ENCODE measurements at places on chromosomes 1 and 21.

GRCh38 chr1:89842567-89843272 is 21.9 kb downstream of the LRRC8D start:
- DNase-seq = no peak

DNA sequence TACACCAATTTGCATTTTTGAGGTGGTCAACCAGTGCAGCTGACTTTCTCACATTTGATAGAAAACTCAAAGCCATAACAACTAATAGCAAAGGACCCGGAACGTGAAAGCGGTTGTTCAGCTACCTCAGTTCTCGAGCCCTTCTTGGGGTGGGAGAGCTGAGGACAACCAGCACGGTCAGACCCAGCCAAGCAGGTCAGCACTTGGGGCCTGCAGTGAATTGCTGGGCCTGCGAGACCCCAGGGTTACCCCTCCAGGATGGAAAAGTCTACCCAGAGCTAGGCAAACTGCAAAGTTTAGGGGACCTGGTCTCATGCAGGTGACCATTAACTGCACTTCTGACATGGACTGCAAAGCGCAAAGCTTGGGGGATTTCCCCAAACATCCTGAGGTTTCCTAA is 23.8 kb upstream of the AJAP1 start:
- DNase-seq = no peak

GRCh38 chr1:29785554-29785953 is 549.2 kb downstream of the PTPRU start:
- DNase-seq = peak; percentile 3

DNA sequence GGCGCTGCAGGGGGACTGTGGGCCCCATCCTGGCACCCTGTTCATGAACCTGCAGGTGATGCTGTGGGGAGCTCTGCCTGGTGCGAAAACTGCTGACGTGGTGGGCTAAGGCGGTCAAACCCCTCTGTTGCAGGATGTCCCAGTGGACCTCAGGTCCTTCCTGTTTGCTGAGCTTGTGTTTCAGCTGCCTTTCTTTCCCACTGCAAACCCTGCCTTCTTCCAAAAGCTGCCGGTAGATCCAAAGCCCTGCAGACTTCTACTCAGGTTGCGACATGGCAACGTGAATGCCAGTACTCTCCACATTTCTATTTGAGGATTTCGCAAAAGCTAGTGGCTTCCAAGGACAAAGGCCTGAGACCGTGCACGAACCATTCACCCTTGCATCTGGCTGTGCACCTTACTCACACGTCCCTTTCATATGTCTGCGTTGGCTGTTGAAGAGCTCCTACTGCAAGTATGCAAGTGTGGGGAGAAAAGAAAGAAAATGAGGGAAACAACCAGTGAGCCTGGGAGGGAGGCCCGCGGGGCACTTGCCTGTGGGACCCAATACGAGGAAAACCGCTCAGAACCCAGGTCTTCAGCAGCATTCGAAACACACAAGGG is 6.2 kb upstream of the RRP1 start:
- DNase-seq = no peak

GRCh38 chr1:59139396-59139795 is 157.5 kb upstream of the FGGY start:
- no peak for DNase-seq

- DNase-seq = no peak
Observed at GRCh38 chr1:159961636-159962035, 7.6 kb upstream of the SLAMF9 start.

DNA sequence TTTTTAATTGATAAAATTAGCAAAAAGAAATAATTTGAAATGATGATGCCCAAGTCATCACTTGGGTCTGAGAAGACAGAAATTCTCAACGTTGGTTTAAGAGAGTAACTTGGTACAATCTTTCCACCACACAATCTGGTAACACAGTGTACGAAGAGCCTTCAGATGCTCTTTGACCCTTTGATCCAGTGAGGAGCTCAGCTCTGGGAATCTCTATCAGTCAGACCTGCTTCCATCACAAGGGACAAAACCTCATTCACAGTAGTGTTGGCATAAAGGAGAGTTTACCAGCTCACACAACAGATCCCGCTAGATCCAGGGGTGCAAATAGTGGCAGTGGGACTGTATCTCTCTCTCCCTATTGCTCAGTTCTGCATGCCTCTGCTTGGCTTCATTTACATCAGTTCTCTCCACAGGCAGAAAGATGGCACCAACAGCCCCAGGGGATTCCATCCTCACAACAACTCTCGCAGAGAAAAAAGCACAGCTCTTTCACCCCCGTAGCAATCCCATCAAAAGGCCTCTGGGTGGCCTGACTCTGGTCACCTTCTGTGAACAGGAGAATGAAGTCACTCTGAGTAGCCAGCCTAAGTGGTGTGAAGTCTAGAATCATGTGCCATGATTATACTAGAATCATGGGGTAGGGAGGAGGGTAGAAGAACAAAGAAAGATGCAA is 119.7 kb downstream of the ZNF281 start:
- peak; percentile 55 for DNase-seq

DNA sequence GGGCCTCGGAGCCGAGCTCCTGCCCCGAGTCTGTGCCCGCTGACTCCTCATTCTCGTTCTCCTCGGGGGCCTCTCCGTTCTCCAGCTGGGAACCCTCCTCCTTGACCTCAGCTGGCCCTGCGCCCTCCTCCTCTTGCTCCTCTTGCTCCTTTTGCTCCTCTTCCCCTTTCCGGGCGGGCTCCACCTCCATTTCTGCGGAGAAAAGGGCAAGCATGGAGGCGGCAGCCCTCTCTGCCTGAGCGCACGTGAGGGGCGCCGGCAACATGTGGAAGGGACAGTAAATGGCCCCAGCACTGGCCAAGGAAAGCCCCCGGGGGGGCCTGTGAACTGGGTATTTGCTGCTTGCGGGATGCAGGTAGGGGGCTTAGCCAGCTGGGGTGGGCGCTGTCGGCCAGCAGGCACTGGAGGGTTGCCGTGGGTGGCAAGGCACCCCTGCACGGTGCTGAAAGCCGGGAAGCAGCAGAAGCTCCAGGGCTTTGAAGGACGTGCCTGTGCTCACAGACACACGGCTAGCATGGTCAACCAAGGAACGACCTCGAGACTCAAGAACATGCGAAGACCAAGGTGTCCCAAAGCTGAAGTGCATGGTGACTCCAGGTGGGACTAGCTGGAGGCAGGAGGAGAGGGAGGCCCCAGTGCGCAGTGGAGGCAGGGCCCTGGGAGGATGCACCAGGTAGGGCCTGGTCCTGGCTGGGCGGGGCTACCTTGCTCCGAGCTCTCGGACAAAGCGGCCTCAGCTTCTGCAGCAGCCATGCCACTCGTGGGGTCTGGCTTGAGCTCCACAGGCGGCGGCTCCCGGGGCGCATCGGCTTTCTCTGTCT is 30.7 kb downstream of the ZBTB17 start:
- no peak for DNase-seq

DNA sequence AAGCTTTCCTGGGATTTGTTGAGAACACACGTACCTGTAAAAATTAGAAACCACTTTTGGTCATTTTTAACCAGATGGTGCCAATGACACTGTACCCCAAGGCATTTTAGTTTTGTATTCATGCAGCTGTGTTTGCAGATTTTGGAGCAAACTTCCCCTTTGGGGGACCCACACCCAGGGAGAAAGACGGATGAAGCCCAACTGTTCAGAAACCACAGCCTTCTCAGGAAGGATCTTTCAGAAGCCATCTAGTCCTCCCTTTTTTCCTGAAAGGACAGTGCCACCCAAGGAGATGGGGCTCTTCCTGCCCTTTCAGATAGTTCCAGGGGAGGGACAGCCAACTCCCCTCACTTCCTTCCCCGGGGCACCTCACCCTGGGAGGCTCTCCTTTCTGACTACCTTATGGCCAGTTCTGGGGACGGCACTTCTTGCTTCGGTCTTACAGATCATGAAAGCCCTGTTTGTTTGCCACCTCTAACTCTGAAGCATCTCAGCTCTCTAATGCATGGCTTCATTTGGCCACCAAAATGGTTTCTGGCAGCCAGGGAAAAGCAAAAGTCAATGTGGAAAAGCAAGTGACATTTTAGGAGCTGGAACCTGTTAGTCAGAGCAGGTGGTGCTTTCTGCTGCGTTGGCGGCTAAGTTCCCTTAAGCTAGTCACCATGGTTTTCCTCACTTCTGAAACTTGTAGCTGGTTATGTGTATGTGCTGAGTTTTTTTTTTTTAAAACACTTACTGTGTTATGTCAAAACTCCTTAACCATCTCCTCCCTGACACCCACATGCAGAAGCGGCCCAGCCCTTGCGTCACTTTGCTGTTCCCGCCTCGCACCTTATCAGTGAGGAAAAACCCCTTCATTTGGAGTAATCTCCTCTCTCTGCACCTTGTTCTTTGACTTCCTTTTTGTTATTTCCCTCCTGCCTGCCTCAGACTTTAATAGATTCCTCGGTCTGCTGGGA is 10.1 kb downstream of the TMCC2 start:
- no peak for DNase-seq

- no peak for DNase-seq
Observed at GRCh38 chr1:54848134-54848948, 38.7 kb downstream of the DHCR24 start.

GRCh38 chr1:246308533-246309075 is 198.5 kb downstream of the SMYD3 start:
- DNase-seq = no peak

DNA sequence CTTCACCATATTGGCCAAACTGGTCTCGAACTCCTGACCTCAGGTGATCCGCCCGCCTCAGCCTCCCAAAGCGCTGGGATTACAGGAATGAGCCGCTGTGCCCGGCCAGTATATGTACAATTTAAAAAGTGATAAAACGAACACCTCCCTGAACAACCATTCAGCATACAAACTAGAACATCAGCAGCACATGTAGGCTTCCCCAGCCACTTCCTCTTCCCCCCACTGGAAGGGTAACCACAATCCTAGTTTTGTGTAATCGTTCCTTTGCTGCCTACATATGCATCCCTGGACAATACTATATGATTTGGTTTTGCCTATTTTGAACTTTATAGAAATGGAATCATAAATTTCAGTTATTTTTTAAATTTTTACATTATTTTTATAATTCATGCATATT is 60.4 kb downstream of the DESI2 start:
- no peak for DNase-seq

- DNase-seq = no peak
Observed at GRCh38 chr1:68485431-68486022, 11.4 kb downstream of the DEPDC1 start.

DNA sequence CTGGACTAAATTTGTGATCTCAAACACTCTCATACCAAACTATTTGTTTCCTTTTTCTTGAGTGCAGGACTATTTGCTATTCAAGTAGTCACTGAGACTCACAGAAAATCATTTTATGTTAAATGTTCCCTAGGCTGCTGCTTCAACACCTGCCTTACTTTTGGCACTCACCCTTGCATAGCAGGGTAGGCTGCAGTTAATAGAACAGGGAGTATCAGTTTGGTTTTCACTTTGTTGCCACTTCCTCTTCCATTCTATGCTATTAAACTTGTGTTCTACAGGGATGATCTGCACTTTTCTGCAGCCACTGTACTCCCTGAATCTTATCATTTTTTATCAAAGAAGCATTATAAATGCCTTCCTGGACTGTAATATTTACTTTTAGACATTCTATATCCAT is 148.7 kb upstream of the PRMT6 start:
- no peak for DNase-seq

- no peak for DNase-seq
Observed at GRCh38 chr1:99816656-99817055, 33.5 kb upstream of the AGL start.

DNA sequence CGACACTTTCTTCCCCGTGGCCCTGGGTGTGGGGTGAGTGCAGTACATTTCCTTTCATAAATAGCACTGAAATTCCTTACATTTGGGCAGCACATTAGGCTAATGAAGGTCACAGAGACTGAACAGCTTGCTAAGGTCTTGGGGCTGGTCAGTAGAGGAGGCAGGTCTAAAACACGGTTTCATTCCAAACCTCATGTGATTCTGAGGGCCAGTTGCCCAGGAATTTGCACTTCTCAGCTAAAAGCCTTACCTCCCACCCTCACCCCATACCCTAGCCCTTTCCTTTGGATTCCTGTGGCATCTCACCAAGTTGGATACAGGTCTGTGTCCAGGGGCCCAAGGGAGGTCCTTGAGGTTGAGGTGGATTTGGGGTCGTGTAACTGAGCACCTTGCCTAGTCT is 147.8 kb upstream of the CD34 start:
- no peak for DNase-seq

DNA sequence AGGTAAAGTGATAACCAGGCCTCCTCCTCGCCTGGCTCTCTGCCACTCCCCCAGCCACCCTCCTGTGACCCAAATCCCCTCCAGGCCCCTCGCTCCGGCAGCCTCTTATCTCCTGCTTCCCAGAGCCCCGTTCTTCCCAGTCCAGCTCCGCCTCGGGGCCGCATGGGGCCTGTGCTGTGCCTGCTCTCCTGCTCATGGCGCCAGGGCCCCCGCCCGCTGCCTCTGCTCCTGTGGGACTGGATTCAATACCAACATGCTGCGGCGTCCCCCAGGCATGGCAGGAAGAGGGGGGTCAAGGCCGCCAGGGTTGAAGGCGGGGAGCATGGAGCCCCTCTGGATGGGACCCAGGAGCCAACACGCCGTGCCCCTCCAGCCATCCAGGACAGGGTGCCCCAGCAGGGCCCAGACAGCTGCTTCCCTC is 213.0 kb upstream of the VAMP3 start:
- DNase-seq = no peak

GRCh38 chr1:231879296-231879695 is 252.7 kb downstream of the DISC1 start:
- no peak for DNase-seq

GRCh38 chr1:3074800-3075199 is 5.8 kb downstream of the PRDM16 start:
- DNase-seq = no peak

- no peak for DNase-seq
Observed at GRCh38 chr1:93350875-93351274, 5.2 kb downstream of the DR1 start.

DNA sequence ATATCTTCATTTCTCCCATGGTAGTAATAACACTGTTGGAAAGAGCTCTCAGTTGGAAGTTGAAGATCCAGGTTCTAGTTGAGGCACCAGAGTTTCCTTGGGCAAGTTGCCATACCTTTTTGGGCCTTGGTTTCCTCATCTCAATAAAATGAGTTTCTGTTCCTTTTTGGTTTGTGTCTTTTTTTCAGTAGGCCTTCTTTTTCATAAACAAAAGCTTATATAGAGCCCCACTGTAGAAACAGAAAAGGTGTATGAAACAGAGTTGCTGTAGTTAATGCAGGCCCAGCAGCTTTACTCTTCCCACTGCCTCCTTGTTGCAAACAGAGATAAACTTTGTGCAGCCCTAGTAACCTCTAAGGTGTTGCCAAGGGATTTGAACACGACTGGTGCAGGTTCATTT is 41.7 kb downstream of the WNT4 start:
- no peak for DNase-seq

DNA sequence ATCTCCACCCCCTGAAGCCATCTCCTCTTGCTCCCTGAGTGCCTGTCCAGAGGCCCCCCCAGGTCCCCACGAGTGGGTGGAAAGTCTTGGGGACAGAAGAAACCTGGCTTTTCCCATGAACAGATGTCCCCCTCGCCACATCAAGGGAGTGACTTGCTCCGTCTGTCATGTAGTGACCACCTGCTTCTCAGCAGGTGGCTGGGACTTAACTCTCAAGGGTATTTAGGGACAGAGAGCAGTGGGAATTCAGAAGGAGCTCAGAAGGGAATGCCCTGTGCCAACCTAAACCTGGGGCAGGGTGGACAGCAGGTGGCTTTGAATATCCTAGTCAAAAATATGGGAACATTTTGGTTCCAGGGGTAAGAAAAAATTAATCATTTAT is 139.8 kb downstream of the PRDM16 start:
- DNase-seq = no peak

GRCh38 chr1:150550222-150551050 is 1.2 kb downstream of the ADAMTSL4 start:
- no peak for DNase-seq

Measured in HEK293T (cell line).